ENCODE measurements at places on chromosomes 16 and 17.

DNA sequence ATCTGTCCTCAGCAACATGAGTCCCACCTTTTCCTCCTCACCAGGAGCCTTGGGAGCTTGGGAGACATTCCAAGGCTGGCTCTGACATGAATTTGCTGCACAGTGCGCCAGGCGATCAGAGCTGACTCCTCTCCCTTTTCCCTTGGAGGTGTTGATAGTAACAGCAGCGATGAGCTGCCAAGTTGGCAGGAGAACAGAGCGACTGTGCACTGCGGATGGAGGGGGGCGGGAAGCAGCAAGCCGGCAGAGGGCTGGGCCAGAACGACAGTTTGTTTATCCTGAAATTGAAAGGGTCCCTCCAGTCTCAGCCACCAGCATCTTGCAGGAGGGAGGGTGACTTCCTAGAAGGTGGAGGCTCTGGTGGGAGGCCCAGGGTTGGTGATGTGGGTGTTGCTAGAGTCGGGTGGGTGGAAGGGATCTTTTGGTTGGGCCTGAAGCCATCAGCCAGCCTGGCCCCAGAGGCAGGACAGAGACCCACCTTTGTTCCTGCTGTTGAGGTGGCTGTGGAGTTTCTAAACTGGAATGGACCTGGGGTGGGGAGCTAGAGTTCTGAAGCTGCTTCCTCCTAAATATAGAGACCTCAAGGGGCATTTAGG is 22.5 kb upstream of the DYNLL2 start:
- no peak for DNase-seq

DNA sequence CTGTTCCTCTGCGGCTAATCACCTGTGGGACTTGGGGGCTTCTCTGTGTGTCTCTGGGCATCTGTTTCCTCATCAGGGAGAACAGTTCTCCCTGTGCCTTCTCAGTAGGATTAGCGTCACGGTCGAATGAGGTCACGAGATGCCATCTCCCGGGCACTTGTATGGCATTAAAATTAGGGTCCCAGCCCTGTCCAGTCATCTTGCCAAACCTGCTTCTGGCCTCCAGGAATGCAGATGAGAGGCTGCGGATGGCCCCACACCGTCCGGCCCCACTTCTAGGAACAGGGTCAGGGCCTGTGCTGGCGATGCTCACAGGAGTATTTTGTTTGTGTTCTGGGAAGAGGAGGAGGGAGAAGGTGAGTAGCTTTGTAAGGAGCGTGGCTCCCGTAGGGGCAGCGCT is 58.5 kb downstream of the OR1D5 start:
- DNase-seq, result no peak

GRCh38 chr17:39667262-39667944 is 850 bp upstream of the PNMT start:
- DNase-seq, result no peak

GRCh38 chr17:35981908-35982330 is 622 bp upstream of the CCL16 start:
- no peak for DNase-seq

DNA sequence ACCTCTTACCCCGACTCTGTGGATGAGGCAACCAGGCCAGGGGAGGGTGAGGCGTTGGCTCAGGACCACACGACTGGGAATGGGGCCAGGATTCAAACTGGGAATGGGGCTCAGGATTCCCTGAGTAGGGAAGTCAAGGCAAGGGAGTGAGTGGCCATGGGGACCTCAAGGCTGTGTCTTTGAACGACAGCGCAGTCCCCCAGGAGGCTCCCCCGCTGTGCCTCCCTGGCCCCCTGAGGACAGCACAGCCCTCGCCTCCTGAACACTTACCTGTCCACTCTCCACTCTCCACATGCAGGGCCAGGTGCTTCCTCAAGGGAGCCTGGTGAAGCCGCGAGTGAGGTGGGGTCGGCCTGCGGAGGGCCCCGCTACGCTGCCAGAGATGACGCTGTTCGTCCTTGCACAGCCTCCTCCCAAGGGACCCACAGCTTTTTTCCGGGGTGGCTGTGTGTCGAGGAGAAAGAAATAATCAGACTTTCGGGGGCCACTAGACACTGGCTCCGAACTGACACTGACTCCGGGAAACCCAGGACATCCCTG is 6.9 kb downstream of the ZNF469 start:
- no peak for DNase-seq

DNA sequence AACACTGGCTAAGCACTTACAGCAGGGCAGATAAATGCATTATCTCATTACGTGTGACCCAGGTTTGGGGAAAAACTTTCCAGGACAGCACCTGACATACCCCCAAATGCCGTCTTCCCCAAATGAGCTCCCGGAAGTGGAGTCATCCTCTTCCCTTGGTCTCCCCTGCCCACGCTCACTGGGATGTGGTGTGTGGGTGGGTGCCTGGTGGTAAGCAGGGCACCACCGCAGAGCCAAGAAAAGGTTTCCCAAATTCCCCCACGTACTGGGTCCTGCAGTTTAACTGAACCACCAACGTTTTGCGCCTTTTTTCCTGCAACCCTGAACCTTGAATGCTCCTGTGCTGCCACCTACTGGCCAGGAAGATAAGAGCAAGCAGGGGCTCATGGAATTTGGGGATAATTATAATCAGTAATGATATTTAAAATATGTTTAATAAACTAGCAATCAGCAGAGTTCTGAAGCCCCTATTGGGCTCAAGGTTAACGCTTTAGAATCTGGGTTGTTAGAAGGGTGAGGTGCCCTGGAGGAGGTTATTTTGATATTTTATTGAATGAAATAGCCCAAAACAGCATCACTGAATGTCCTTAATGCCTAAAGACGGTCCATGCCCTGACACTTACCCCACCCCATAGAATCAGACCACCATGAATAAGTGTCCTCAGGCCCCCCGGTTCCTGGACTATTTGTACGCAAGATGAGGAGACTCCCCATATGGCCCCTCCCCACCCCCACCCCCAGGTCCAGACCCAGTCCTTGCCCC is 8.0 kb downstream of the SPPL2C start:
- no peak for DNase-seq

DNA sequence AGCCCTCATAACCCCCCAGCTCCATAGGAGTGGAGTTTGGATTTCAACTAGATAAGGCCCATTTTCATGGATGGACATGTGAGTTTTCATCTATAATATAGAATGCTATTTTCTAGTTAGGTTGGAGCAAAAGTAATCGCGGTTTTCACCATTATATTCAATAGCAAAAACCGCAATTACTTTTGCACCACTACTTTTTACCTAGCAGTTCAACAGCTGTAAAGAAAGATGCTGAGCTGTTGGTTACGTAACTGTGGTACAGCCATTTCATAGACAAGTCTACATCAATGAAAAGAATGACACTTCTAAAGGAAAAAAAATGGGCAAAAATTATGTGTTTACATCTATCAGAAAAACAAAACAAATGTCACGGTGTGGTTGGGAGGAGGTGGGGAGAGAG is 507.7 kb downstream of the MAF start:
- no peak for DNase-seq

GRCh38 chr17:50668025-50668837 is 33.5 kb downstream of the ABCC3 start:
- DNase-seq, result no peak

- DNase-seq, result no peak
Measured at GRCh38 chr16:31352376-31353115, 2.4 kb upstream of the ITGAX start.

GRCh38 chr16:2470234-2470601 is 879 bp upstream of the NTN3 start:
- no peak for DNase-seq

- DNase-seq, result no peak
Measured at GRCh38 chr16:35794896-35795295, 2335.5 kb downstream of the TP53TG3F start.

DNA sequence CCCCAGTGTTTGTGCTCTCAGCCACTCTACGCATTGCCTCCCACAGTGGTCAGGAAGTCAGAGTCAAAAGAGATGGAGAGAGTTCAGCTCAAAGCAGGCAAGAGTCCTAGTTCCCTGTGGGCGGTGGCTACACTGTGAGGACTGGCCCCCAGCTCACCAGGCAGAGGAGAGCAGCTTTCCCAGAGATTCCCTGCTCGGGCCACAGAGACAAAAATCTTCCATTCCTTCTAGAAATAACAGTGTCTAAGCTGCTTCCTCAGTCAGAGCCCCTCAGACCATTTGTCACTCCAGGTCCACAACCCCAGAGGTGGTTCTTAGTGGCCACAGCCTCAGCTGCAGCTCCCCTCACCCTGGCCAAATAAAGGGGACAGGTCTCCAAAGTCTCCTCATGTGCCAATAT is 263.0 kb upstream of the RPL38 start:
- DNase-seq, result no peak

DNA sequence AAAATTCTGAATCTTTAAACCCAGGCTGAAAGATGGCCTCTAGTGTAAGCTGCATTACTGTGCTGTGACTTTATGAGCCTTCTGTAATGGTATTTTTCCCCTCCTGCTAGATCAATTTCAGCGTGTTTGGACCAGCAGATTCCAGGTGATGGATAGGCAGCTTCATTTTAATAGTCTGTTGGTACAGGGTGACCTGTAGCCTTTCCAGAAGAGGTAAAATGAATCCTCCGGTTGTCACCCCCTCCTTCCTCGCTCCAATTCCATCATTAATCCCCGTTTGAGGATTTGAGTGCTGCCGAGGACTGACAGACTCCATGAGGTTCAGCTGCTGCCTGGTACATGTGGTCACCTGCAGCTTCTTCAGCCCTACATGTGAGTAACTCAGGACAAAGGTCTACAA is 48.9 kb downstream of the MYH3 start:
- DNase-seq, result no peak

GRCh38 chr16:71480956-71481355 is 8.2 kb downstream of the ZNF19 start:
- no peak for DNase-seq

DNA sequence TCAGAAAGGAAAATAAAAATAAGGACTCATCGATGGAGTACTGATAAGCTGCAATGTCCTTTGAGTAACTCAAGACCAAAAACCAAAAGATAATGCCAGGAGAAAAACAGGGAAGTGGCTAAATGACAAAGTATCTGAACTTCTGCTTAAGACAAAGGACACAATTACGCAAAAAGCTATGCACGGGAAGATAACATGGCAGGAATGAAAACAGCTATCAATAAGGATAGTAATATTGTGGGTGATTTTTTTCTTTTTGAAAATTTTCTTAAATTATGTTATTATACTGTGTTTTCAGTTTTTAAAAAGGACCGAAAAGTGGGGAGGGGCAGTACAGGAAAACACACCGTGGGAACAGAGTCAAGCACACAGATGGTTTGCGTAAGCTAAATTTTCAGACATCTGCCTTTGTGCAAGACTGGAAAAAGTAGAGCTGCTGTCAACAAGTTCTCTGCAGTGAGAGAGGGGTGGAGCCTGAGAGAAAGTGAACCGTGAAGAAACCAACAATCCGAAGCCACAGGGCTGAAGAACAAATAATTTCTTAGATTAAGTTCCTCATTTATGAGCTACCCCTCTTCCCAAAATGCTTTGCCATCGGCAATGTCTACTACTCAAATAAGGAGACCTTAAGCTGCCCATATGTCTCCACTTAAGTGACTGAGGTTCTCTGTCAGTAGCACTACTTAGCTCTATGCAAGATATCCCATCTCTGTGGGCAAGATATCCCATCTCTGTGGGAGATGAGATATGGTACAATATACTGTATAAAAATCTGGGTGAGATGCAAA is 99.9 kb upstream of the CORO6 start:
- DNase-seq, result no peak

DNA sequence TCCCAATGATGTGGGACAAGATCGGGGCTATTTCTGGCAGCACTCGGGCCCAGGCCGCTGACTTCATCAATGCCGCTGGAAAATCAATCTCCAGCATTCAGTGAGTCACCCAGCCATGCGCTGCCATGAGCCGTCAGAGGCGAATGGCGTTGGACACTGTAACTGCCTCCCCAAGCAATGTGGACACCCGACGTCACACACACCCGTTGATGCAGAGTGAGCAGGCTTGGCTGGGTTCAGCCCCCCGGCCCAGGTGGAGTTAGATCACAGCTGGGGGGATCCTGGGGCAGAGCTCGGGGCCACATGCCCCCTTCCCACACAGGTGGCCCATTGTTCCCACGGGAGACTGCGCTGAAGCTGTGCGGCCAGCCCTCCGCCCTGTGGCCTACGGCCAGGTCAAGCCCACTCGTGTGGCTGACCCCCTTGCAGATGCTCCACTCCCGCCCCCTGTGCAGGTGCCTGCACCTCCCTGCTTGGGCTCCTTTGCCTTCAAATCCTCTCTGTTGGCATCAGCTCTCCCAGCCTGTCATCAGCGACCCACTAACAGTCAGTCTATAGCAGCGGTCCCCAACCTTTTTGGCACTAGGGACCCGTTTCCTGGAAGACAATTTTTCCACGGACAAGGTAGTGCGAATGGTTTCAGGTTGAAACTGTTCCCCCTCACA is 89.9 kb downstream of the TBC1D16 start:
- no peak for DNase-seq

DNA sequence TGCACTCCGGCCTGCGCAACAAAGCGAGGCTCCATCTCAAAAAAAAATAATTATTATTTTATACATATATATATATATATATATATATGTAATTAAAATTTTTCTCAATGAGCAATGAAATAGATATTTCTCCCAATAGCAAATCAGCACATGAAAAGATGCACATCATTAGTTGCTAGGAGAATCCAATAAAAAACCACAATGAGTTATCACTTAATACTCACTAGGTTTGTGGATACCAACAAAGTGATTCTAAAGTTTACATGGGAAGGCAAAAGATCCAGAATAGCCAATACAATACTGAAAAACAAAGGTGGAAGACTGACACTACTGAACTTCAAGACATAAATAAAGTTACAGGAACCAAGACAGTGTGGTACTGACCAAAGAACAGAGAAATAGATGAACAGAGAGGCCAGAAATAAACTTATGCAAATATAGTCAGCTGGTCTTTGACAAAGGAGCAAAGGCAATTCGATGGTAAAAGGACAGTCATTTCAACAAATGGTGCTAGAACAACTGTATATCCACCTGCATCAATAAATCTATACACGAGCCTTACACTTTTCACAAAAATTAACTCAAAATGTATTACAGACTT is 13.6 kb downstream of the SMG6 start:
- DNase-seq, result no peak

- no peak for DNase-seq
Measured at GRCh38 chr16:53220585-53220984, 165.8 kb downstream of the CHD9 start.

All from vagina (tissue), 2 donors.